ENCODE measurements at places on chromosomes 7 and 10.

GRCh38 chr10:23157691-23158369 lies 34.3 kb upstream of the PTF1A start:
- DNase-seq = no peak
- H3K4me3 ChIP-seq = no peak overlapping the region
- H3K27me3 ChIP-seq = peaks cover 11% of the 10 kb centered on the region

- no peak overlapping the region for H3K27ac ChIP-seq
- no peaks in the 10 kb centered on the region for H3K27me3 ChIP-seq
- DNase-seq = no peak
- no peak overlapping the region for H3K4me3 ChIP-seq
Observed at GRCh38 chr7:111029141-111029572, 61.8 kb upstream of the LRRN3 start.

DNA sequence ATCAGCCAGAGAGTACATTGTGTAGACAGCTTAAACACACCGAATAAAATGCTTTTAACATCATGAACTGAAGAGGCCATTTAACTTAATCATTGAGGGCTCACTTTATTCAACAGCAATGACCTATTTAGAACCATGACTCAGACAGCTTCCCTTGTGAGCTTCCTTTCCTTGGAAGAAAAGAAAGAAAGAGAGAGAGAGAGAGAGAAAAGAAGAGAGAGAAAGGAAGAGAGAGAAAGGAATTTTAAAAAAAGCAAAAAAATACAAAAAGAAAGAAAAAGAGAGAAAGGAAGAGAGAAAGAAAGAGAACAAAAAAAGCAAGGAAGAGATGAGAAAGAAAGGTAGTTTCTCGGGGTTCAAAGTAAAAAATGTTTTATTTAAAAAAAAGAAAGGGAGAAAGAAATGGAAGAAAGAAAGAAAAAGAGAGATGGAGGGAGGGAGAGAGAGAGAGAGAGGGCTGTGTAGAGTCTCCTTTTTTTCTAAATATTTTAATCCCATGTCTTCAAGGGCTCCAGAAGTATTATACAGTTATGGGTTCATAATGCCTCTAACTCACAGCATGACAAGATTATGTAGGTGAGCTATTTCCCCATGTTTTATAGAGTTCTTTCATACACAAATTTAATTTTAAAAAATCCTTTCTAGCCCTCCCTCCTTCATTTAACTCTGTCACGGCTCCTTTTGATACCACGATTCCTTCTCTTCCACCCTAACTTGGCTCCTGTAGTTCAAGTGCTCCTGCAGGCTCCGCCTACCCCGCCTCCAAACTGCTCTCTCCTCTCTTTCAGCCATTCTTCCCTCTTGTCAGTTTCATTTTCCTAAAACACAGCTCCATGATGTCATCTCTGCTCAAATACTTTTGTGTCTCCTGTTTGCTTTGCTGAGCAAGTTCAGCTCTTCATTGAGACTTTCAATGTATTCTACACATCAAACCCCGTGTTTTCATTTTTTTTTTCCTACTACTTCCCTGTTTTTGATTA lies 85.5 kb downstream of the PRTFDC1 start:
- H3K36me3 ChIP-seq = no peaks in the 10 kb centered on the region
- no peak overlapping the region for H3K4me3 ChIP-seq
- H3K27ac ChIP-seq = no peak overlapping the region
- no peaks in the 10 kb centered on the region for H3K27me3 ChIP-seq

GRCh38 chr7:99693427-99694200 lies 13.8 kb upstream of the CYP3A5 start:
- H3K4me1 ChIP-seq = peaks cover 4% of the 10 kb centered on the region
- H3K36me3 ChIP-seq = no peaks in the 10 kb centered on the region
- no peaks in the 10 kb centered on the region for H3K27me3 ChIP-seq
- peak; percentile 44 for DNase-seq
- no peak overlapping the region for H3K4me3 ChIP-seq

GRCh38 chr10:74635655-74636054 lies 190.7 kb upstream of the KAT6B start:
- H3K27ac ChIP-seq = no peak overlapping the region
- no peaks in the 10 kb centered on the region for H3K4me1 ChIP-seq
- no peaks in the 10 kb centered on the region for H3K27me3 ChIP-seq
- H3K4me3 ChIP-seq = no peak overlapping the region
- no peak for DNase-seq

GRCh38 chr10:132958883-132959558 lies 16.7 kb upstream of the CFAP46 start:
- no peak overlapping the region for H3K27ac ChIP-seq
- H3K27me3 ChIP-seq = no peaks in the 10 kb centered on the region
- peaks cover 10% of the 10 kb centered on the region for H3K4me1 ChIP-seq
- no peak overlapping the region for H3K4me3 ChIP-seq
- no peaks in the 10 kb centered on the region for H3K36me3 ChIP-seq
- no peak for DNase-seq

DNA sequence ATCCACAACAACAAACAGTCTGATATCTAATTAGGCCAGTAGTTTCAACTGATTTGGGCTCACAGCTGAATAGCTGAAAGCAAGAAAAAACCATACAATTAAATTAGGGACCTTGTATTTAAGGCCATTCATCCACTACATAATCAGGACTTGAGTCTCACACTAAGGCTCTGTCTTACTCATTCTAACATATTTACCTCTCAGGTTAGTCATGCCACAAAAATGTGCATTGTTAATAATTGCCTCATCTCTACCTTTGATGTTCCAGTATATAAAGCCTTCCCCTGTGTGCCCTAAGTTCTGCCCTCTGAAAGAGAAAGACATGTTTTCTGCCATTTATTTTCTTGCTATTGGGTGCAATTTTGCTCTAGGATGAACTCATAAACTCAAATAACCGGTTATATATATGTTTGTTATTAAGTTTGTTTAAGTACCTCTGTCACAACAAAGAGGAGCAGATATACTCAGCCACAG lies 5.3 kb upstream of the C1GALT1 start:
- H3K36me3 ChIP-seq = no peaks in the 10 kb centered on the region
- H3K27ac ChIP-seq = no peak overlapping the region
- no peak overlapping the region for H3K4me3 ChIP-seq
- DNase-seq = no peak
- no peaks in the 10 kb centered on the region for H3K27me3 ChIP-seq

- H3K4me1 ChIP-seq = no peaks in the 10 kb centered on the region
- H3K36me3 ChIP-seq = no peaks in the 10 kb centered on the region
- no peaks in the 10 kb centered on the region for H3K27me3 ChIP-seq
- no peak overlapping the region for H3K4me3 ChIP-seq
- H3K27ac ChIP-seq = no peak overlapping the region
Observed at GRCh38 chr7:32179567-32179966, 109.4 kb upstream of the PDE1C start.

DNA sequence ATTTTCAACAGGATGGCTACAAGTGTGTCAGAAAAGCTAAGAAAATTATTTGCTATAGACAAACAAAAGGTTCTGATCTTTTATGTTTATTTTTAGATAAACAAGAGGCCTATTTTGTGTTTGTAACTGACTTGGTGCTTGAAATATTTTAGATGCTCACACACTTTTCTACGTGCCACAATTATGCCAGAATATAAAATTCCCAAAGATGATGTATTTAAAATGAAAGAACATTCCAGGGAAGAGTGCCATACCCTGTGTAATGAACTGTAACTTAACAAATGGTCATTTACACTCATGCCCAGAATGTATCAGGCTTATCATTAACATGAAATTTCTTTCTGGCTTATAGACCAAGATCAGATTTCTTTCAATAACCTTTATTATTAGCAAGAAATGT lies 144.9 kb upstream of the MTPN start:
- H3K4me1 ChIP-seq = no peaks in the 10 kb centered on the region
- DNase-seq = no peak
- no peak overlapping the region for H3K27ac ChIP-seq

DNA sequence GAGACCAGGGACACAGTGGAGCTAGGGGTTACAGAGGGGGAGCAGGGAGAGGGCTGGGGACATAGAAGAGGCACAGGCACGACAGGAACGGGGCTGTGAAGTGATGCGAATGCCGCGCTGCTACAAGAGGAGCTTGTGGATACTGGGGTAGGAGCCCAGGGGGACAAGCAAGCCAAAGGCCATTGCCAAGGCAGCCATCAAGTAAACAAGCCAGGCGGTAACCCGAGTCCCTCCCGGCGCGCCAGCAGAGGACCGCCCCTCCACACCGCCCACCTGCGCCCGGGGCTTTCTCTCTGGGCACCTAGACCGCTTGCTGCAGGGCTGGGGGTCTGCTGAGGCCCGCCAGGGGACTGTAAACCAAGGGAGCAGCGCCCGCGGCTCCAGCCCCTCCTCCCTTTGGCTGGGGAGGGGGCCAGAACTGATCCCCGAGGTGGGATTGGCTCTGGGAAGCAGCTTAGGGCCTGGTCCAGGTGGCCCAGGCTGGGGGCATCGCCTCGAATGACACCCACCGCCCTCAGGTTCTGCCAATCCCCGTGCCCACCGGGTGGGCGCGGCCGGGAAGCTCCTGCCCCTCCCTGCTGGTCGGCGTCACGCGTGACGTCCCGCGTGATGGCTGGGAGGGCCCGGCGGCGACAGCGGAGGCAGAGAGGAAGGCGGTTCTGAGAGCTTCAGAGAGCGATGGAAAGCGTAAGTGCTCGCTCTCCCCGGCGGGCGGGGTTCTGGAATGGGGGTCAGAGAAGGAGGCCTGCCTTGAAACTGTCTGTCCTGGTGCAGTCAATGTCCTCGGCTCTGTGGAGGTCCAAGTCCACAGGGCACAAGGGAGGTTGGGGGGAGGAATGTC lies 982 bp downstream of the SFXN3 start:
- H3K36me3 ChIP-seq = peaks cover 26% of the 10 kb centered on the region
- H3K27me3 ChIP-seq = no peaks in the 10 kb centered on the region
- H3K4me1 ChIP-seq = peaks cover 38% of the 10 kb centered on the region
- peak; percentile 77 for DNase-seq
- peak overlapping the region; percentile 97 for H3K27ac ChIP-seq
- H3K4me3 ChIP-seq = peak overlapping the region; percentile 99

DNA sequence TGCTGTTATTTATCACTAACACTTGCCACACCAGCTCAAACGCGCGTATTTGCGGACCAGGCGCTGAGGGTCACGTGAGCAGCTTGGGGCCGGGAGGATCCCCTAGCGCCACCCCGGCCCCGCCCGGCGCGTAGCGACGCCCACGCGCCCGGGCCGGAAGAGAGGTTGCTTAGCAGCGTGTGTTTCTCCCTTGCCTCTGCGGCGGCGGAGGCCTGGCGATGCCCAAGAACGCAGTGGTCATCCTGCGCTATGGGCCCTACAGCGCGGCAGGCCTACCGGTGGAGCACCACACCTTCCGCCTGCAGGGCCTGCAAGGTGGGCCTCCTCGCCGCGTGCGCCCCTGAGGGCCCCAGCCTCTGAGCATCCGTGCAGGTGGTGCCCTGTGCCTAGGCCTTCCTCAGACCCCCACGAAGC lies at the start of gene C10orf53:
TSS of gene C10orf53 (plus strand) at position 172 of the 414 bp plus-strand sequence. CDS start at position 219, 47 bp downstream.
- no peaks in the 10 kb centered on the region for H3K36me3 ChIP-seq
- H3K4me1 ChIP-seq = no peaks in the 10 kb centered on the region
- H3K27me3 ChIP-seq = peaks cover 3% of the 10 kb centered on the region

DNA sequence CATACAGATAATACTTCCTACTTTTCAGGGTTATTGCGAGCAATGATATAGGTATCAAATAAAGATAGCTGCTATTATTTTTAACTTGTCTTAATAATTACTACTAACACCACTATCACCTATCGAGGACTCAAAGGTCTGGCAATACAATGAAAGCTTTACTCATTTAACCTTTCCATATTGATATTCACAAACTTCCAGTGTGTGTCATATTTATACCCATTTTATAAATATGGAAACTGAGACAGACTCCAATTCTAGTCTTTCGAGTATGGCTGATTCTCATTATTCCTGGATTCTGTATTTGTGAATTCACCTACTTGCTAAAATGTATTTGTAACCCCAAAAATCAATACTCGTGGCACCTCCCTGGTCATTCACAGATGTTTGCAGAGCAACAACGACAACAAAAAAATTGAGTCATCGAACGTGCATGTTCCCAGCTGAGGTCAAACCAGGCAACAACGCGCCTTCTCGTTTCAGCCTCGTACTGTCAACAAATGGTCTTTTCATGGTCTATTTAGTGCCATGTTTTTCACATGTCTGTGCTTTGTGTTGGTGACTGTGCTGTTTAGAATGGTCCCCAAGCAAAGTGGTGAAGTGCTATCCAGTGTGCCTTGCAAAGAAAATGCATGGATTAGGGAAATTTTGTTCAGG lies 51.7 kb downstream of the SMURF1 start:
- no peaks in the 10 kb centered on the region for H3K27me3 ChIP-seq
- no peak overlapping the region for H3K27ac ChIP-seq
- no peaks in the 10 kb centered on the region for H3K4me1 ChIP-seq

GRCh38 chr7:14199336-14199735 lies 209.9 kb upstream of the ETV1 start:
- H3K27ac ChIP-seq = no peak overlapping the region
- H3K27me3 ChIP-seq = no peaks in the 10 kb centered on the region
- H3K4me1 ChIP-seq = no peaks in the 10 kb centered on the region
- DNase-seq = no peak
- no peak overlapping the region for H3K4me3 ChIP-seq

- no peaks in the 10 kb centered on the region for H3K36me3 ChIP-seq
- peak overlapping the region; percentile 63 for H3K4me3 ChIP-seq
- H3K27ac ChIP-seq = no peak overlapping the region
Observed at GRCh38 chr7:69598487-69599285, 411 bp downstream of the AUTS2 start.

- H3K27me3 ChIP-seq = no peaks in the 10 kb centered on the region
- H3K27ac ChIP-seq = no peak overlapping the region
- H3K36me3 ChIP-seq = no peaks in the 10 kb centered on the region
- H3K4me3 ChIP-seq = no peak overlapping the region
- no peak for DNase-seq
- H3K4me1 ChIP-seq = no peaks in the 10 kb centered on the region
Observed at GRCh38 chr7:86942081-86942480, 117.4 kb downstream of the ELAPOR2 start.

DNA sequence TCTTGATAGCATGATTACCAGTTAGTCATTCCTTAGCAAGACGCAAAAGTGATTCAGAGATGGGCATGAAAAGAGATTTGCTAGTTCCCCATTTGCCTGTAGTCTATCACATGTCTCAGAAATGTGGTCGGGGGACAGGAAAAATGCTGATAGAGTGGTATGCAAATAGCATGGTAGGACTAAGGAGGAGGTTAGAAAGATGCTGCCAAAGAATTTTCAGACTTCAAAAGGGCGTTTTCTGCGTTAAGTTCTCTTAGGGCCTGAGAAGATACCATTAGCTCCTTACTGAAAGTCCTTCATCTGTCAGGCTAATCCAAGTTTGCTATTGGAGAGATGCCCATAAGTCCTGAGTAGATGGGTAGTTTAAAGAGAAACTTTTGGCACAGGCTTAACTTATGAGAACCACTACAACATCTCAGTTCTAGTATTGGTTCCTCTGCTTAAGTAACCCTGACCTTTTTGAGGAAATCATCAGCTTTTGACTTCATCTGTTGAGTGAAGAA lies 2.7 kb downstream of the CALD1 start:
- no peak overlapping the region for H3K4me3 ChIP-seq
- no peaks in the 10 kb centered on the region for H3K36me3 ChIP-seq
- H3K27me3 ChIP-seq = no peaks in the 10 kb centered on the region
- no peak overlapping the region for H3K27ac ChIP-seq
- no peaks in the 10 kb centered on the region for H3K4me1 ChIP-seq

GRCh38 chr7:140639366-140640053 lies 1.1 kb downstream of the DENND2A start:
- H3K4me1 ChIP-seq = peaks cover 20% of the 10 kb centered on the region
- H3K27ac ChIP-seq = no peak overlapping the region
- no peak for DNase-seq
- H3K4me3 ChIP-seq = peak overlapping the region; percentile 33
- H3K27me3 ChIP-seq = peaks cover 53% of the 10 kb centered on the region

Data from CD4-positive, alpha-beta T cell (primary cell).